ENCODE measurements at places on chromosomes 12 and 14.

DNA sequence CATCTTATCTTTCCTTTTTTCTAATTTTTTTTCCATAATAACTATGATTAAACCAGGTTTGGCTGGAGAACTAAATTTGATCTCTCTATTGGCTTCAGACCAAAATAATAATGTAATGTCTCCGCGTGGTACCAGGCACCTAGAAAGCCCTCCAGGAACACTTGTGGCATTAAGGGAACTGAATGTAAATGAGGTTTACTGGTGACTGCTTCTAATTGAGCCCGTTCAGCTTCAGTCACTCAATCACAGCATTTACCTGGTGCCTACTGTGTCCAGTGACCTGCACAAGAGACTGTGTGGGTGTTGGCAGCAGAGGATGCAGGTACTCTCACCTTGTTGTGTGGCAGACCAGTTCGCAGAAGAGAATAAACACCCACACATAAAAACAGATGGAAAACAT lies 302.5 kb downstream of the DPF3 start:
- no peak for DNase-seq

DNA sequence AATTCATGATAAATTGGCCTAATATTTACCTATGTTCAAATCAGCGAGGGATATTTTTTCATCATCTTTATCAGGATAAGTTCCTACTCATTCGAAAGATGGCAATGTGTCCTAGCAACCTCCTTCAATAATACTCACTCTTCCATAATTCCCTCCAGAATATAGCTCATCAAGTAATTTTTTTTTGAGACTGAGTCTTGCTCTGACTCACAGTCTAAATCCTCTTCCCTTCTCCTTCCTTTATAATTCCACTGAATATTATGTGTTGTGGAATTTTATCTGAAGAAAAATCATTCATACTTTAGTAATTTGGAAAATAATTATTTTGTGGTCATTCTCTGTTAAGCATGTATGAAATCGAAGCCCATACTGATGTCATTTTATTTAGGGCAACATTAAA lies 663.8 kb downstream of the FLRT2 start:
- no peak for DNase-seq

- DNase-seq, result peak; percentile 54
Measured at GRCh38 chr12:67161322-67161918, 107.7 kb upstream of the CAND1 start.

DNA sequence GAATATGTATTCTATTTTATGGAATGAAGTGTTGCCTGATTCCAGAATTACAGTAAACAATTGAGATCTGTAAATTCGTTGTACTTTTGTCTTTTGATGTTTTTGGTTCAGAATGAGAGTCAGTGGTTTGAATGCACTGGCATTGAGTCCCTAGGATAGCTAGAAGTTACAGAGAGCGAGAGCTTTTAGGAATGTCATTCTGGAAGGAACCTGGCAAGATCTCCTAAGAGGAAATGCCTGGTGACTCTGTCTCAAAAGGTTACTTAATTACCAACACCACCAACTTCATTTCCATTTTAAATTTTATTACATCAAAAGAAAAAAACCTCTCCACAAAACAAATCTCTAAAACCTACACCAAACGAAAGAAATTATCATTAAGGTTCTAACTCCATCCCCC lies 6.0 kb upstream of the CEBPE start:
- DNase-seq, result no peak

- no peak for DNase-seq
Measured at GRCh38 chr12:31526158-31526546, 64.8 kb downstream of the DENND5B start.

GRCh38 chr14:51478175-51478621 lies 173.5 kb upstream of the FRMD6 start:
- DNase-seq, result no peak

- DNase-seq, result no peak
Measured at GRCh38 chr12:108530161-108530560, 15.1 kb downstream of the FICD start.

- no peak for DNase-seq
Measured at GRCh38 chr12:105862163-105862821, 276.5 kb downstream of the NUAK1 start.

GRCh38 chr12:554001-554285 lies 94.2 kb downstream of the B4GALNT3 start:
- DNase-seq, result no peak

DNA sequence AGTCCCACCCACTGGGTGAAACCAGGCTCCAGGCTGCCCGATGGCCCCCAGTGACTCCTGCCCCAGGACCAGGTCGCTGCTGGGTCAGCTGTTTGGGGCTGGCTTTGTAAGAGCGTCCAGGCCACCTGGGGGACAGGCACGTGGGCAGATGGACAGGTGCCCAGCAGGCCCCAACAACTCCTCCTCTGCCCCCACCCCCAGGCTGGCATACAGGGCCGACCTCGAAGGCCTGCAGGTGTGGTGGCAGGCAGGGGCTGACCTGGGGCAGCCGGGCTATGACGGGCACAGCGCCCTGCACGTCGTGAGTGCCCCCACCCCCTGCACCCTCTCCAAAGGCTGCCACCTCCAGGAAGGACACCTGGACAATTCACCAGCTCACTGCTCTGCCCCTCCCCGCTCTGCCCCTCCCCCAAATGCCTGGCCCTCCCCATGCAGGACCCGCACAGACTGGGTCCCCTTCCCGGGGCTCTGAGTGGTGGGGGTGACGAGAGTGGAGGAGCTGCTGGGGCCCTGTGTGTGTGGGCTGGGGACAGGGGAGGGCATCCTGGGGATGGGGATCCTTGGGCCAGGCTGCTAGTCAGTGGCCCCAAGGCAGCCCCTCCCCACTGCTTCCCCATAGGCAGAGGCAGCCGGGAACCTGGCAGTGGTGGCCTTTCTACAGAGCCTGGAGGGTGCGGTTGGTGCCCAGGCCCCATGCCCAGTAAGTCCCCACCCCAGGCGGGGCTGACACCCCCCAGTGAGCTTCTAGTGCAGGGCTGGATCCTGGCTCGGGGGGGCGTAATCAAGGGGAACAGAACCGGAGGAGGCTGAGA lies 26.0 kb downstream of the ASPG start:
- no peak for DNase-seq

GRCh38 chr14:90645842-90646443 lies 170.3 kb downstream of the TTC7B start:
- no peak for DNase-seq

DNA sequence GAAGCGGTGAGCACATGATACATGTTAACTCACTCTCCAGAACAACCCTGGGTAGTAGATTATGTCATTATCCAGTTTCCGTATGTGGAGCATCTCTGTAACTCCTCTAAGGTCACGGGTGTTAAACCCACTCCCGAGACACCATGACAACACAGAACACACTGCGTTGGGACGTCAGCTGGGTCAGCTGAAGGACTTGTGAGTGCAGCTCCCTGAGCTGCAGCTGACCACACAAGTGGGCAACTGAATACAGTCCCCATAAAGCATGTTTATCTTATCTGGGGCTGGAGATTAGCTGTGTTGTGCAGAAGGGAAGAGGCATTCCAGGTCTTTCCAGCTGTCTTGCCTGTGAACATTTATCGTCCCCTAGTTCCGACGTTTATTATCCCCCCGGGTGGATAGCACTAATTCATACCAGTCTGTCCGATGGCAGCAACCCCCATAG lies 211.5 kb downstream of the CHST11 start:
- peak; percentile 90 for DNase-seq

DNA sequence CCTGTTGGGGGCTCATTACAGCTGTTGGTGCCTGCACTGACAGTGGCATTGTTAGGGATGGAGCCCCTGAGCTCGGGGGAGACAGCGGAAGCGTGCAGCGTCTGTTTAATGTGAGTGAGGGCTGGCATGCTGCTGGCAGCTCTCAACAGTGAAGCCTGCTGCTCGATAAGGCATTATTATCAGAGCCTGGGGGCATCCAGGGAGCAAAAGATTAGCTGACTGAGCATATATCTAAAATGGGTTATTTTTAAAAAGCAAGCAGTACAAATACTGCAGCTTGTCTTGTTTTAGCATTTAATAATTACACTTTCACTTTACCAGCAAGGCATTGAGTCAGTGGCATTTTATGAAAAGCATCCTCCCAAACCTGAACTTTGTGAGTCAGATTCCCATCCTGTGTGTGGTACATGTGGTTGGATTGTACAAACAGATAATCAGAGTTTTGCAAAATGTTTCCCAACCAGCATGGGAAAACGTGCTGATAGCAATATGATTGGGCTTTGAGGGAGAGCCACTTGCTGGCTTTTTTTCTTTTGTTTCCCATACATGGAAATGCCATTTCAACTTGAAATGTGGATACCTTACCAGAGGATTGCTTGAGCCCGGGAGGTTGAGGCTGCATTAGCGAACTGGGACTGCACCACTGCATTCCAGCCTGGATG lies 150.8 kb downstream of the PRKCH start:
- DNase-seq, result peak; percentile 76

DNA sequence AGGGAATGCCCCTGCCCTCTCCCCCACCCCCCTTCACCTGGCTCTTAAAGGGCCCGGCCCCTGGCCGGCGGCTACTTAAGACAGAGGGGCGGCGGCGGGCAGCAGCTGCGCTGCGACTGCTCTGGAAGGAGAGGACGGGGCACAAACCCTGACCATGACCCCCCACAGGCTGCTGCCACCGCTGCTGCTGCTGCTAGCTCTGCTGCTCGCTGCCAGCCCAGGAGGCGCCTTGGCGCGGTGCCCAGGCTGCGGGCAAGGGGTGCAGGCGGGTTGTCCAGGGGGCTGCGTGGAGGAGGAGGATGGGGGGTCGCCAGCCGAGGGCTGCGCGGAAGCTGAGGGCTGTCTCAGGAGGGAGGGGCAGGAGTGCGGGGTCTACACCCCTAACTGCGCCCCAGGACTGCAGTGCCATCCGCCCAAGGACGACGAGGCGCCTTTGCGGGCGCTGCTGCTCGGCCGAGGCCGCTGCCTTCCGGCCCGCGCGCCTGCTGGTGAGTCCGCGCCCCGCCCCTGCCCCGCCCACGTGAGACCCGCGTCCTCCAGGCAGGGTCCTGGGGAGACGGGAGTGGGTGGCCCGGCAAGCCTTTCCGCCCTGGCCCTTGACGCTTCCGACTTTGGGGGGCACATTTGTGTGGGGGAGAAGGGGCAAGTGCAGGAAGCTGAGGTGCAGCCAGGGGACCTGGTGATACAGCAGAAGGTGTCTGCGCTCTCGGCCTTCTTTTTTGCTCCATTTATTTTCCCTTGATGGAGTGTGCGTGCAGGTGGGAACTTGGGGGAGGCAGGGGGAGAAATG lies at the start of gene IGFBP6:
Gene IGFBP6, plus strand, starts transcription at position 104 of the 790 bp plus-strand sequence. Its CDS starts 51 bp downstream, at position 155.
- peak; percentile 31 for DNase-seq

DNA sequence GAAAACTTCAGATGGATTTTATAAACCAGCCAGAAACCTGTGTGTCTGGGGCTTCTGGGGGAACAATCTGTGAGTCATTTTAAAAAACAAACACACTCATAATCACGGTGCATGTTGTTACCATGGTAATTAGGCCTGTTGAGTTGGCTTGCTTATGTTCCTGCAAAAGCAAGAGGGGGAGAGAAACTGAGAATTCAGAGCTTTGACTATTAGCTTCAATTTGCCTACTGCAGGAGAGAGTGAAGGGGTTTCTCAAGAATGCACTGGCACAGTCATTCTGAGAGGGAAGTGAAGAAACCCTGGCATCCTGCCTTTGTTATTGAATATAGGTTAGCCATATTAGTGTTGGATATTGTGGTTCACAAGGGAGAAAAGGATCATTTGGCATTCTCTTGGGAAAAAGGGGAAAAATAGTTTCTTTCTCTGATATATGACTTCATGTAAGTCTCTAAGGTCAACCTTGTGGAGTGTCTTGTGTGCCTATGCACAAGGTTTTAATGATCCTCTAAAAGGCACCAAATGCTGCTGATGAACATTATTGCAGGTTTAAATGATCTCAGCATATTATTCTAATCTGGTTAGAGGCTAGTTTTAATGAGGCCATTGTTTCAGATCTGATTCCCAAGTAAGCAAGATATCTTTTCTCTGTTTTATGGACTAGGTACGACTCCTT lies 12.9 kb downstream of the GNG2 start:
- DNase-seq, result peak; percentile 84

GRCh38 chr12:24678436-24678835 lies 270.5 kb downstream of the BCAT1 start:
- DNase-seq, result no peak

DNA sequence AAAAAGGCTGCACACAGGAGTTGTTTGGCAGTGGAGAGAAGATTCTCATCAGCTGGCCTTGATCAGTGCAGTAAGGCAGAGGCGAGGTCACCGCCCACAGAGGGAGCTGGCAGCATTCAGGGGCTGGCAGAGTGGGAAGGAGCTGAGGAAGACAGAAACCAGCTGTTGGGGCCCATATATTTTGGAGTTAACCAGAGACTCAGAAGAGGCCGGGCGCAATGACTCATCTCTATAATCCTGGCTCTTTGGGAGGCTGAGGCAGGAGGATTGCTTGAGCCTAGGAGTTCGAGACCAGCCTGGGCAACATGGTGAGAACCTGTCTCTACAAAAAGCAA lies 17.7 kb downstream of the SMCO2 start:
- DNase-seq, result peak; percentile 37

DNA sequence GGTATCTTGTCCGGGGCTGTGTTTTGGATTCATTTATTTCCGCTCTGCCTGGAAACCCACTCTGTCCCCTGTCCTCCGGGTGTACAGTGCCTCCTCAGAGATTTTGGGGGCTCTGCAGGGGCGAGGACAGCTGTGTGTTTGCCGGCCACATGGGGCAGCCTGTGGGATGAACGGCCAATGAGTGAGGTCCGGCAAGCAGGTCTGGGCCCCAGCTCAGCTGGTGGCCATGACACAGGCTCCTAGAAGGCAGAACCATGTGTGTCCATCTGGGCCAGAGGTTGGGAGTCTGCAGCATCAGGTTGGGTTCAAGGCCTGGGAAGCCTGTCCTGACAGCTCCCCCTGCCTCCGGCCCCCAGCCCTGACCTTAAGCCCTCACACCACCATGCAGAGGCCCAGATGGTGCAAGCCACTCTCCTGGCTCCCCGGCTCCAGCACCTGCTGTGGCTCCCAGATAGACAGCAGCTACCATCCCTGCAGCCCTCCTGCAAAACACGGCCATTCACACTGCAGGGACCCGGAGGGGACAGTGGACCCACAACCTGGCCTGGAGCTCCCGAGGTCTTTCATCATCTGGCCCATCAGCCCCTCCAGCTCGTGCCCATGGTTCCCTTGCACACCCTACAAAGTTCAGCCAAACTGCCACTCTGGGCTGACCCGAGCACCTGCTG lies 220.1 kb upstream of the C14orf180 start:
- no peak for DNase-seq

- no peak for DNase-seq
Measured at GRCh38 chr12:85877459-85877858, 3.4 kb downstream of the NTS start.

DNA sequence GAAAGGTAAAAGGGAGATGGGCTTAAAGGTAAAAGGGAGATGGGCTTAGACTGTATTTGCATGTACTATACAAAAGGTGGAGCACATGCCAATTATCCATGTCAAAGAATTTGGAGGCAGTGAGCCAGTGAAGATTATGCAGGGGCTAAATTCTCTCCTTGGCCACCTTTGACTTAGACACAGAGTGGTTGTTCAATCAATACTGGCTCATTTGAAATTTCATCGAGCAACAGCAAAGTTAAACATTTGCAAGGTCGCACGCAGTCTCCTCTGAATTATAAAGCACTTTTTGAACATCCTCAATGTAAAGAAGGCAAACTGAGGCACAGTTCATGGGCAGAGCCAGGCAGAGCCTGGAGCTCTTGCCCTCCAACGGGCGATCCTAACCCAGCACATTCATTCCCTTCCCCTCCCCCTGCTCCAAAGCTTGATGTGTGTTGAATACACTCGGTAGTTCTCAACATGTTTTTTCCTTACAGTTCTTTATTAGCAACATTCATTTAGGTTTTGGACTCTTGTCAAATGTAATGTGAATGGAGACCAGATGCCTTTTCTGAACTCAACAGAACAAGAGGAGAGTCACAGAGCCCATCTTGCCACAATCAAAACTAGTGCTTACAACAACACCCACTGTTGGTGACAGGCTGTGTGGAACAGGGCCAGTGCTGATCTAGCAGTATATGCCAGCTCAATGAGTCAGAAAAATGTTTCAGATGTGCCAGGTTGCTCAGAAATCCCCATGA lies 169.7 kb upstream of the G2E3 start:
- DNase-seq, result no peak

Data from inflammatory macrophage treated with lipopolysaccharide for 1 hour (primary cell).